ENCODE measurements at places on chromosomes 11 and 22.

GRCh38 chr11:118596224-118597146, 10.9 kb upstream of the PHLDB1 start:
- no peak for DNase-seq

- DNase-seq = peak; percentile 9
Observed at GRCh38 chr22:35258191-35258988, 1.1 kb downstream of the HMGXB4 start.

DNA sequence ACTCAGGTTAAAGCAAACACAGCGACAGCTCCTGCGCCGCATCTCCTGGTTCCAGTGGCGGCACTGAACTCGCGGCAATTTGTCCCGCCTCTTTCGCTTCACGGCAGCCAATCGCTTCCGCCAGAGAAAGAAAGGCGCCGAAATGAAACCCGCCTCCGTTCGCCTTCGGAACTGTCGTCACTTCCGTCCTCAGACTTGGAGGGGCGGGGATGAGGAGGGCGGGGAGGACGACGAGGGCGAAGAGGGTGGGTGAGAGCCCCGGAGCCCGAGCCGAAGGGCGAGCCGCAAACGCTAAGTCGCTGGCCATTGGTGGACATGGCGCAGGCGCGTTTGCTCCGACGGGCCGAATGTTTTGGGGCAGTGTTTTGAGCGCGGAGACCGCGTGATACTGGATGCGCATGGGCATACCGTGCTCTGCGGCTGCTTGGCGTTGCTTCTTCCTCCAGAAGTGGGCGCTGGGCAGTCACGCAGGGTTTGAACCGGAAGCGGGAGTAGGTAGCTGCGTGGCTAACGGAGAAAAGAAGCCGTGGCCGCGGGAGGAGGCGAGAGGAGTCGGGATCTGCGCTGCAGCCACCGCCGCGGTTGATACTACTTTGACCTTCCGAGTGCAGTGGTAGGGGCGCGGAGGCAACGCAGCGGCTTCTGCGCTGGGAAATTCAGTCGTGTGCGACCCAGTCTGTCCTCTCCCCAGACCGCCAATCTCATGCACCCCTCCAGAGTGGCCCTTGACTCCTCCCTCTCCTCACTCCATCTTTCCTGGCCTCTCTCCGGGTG, at the start of the genes ATM and NPAT:
Gene ATM, plus strand, starts transcription at position 494 of the 774 bp plus-strand sequence. CDS start 4,558 bp downstream, outside the sequence.
Gene NPAT, minus strand, starts transcription at position 65 of the 774 bp plus-strand sequence. CDS start 102 bp downstream, outside the sequence.
- DNase-seq = peak; percentile 98

- peak; percentile 20 for DNase-seq
Observed at GRCh38 chr11:69808667-69809086, 10.5 kb downstream of the FGF3 start.

DNA sequence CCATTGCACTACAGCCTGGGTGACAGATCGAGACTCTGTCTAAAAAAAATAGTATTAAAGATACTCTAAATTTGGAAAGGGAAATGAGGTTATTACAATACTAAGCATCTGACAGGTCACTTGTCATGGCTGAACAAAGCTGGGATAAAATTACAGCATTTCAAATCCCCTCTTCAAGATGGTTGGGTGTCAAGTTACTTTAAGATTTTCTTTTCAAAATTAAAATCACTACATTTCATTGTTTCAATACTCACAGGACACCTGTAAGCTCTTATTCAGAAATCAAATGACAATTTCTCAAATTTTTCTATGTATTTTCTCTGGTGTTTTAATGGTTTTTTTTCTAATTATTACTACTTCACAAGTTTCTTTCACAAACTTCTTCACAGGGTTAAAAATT, 5.7 kb downstream of the TAF1D start:
- no peak for DNase-seq

DNA sequence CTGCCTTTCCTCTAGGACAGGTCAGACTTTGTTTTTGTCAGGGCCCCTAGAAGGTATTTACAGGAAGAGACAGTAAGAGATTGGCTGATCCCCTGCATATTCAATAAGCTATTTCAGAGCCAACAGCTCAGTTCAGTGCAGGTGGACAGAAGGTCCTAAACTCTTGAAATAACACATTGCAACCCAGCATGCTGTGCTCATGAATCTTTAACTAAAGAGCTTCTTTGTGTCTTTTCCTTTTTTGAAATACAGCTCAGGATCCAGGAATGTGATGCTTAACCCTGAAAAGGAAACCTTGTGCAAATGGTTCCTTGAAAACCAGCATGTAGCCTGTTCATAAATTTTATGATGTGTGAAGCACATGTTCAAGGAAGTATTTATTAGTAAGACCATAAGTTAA, 43.9 kb downstream of the BBOX1 start:
- peak; percentile 84 for DNase-seq

DNA sequence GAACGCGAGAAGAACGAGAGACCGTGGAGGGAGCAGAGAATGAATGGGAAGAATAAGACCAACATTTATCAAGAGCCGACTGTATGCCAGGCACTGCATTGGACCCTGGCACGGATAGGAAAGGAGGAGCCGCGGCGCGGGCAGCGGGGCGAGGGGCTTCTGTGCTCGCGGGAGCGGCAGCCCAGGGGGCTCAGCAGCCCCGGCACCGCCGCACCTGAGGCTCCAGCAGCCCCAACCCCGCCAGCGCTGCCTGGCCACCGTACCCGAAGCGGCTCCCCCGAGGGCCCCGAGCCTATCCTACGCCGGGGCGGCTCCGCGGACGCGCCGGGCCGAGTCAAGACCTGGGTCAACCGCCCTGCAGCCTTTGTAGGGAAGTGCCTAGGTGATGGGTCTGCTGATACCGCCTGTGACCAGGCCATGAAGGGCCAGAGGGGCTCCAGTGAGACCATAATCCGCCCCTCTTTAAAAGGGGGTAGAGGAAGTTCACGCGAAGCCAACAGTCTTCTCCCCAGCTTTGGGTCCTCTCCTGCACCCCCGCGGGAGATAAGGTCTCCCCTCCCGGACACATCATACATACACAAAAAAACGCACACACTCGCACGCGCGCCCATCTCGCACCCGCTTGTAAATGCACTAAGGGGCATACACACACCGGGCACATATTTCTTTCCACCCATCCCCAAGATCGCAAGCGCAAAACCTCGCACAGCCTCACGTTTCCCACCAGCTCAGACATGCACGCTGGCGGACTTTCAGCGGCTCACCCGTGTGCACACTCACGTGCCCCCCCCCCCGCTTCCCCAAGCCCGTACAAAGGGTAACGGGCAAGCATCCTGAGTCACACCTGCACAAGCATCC, 935 bp upstream of the RTN4RL2 start:
- DNase-seq = no peak

DNA sequence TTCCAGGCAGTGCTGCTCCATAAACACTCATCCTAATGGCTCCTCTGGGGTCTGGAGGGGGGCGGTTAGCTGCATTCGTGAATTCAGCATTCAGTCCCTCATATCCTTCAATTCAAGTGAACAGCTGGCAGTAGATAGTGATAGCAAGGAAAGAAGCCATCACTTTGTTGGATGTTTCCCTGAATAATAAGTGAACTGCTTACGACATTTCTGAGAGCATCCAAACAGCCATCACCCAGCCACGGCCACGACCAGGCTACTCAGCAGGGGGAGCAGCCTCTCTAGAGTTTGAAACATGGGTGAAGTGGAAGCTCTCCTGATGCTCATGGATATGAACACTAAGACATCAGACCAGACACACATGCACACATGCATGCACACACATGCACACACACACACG, 163.6 kb downstream of the NTM start:
- no peak for DNase-seq

GRCh38 chr11:44456544-44457300, 108.7 kb upstream of the CD82 start:
- DNase-seq = no peak

GRCh38 chr11:12289667-12290476, 87.5 kb upstream of the PARVA start:
- no peak for DNase-seq

- DNase-seq = no peak
Observed at GRCh38 chr11:65774525-65775306, 6.1 kb downstream of the AP5B1 start.

GRCh38 chr22:48354096-48354495, 1473.6 kb downstream of the BRD1 start:
- no peak for DNase-seq

DNA sequence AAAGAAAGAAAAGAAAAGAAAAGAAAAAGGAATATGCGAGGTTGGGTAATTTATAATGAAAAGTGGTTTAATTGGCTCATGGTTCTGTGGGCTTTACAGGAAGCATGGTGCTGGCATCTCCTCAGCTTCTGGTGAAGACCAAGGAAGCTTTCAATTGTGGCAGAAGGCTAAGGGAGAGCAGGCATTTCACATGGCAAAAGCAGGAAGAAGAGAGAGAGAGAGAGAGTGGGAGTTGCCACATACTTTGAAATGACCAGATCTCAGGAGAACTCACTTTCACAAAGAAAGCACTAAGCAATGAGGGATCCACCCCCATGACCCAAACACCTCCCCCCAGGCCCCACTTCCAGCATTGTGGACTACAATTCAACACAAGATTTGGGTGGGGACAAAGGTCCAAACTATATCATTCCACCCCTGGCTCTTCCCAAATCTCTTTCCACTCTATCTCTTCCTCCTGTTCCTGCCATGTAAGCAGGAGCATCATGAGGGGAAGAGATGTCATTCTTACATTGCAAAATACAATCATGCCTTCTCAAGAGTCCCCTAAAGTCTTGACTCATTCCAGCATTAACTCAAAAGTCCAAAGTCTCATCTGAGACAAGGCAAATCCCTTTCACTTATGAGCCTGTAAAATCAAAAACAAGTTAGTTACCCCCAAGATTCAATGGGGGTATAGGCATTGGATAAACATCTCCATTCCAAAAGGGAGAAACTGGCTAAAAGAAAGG, 38.9 kb downstream of the LINC01488 start:
- no peak for DNase-seq

DNA sequence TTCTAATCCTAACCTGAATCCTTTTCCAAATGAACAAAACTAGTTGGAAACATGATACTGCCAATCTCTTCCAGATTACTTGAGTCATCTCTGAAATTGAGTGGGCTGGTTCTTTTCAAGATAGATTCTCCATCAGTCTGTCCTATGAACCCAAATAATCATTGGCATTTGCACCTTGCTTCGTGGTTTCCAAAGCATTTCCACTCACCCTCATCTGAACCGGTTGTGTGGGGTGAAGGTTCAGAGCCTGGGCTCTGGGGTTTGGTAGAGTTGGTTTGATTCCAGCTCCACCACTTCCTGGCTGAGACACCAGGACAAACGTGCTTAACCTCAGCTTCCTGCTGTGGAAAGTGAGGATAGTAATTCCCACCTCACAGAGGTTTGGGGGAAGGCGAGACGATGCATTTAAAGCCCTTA, 206.4 kb upstream of the E2F8 start:
- DNase-seq = no peak

DNA sequence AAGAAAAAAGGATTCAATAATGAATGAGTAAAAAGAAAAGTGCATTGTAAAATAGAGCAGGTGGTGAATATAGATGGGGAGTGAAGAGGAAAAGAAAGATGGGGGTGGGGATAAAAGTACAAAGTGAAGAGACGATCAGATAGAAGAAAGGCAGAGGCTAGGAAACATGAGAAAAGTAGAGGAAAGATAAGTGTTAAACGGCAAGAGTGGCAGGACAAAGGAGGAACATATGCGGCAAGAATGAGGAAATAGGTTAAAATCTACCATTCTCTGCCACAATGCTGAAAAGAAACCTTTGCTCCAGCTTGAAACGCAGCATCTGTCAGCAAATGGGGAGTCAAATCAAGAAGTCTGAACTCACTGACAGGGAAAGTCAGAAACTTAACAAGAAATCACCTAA, 6.8 kb downstream of the FUT4 start:
- no peak for DNase-seq

GRCh38 chr11:127643268-127644058, 642.9 kb upstream of the KIRREL3 start:
- DNase-seq = no peak

Measured in fibroblast of skin of left quadriceps (primary cell).